ENCODE measurements at places on chromosomes 1 and 21.

DNA sequence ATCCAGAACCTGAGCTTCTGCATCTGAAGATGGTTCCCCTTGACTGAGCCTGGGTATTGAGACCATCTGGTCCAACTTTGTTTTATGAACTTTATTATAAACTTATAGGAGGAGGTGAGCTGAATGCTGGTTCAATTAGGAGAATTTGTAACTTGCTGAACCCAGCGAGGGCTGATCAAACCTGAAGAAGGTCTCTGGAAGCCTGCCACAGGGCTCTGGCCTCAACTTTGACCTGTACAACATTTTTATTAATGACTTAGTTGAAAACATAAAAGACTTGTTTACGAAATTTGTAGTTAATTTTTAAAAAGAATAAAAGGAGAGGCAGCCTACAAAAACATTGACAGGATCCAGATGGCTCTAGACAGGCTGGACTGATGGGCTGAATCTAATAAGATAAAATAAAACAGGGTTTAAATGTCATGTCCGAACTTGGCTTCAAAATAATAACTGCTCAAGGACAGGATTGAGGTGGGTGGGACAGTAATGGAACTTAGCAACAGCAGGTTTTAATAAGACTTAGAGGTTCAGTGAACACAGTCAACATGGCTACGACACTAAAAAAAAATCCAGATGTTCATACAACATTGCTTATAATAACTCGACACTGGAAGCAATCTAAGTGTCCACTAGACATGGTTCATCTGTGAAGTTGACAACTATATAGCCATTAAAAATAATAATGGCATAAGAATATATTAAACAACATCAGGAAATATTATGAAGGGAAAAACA lies 53.4 kb upstream of the GJB5 start:
- no peak for DNase-seq

DNA sequence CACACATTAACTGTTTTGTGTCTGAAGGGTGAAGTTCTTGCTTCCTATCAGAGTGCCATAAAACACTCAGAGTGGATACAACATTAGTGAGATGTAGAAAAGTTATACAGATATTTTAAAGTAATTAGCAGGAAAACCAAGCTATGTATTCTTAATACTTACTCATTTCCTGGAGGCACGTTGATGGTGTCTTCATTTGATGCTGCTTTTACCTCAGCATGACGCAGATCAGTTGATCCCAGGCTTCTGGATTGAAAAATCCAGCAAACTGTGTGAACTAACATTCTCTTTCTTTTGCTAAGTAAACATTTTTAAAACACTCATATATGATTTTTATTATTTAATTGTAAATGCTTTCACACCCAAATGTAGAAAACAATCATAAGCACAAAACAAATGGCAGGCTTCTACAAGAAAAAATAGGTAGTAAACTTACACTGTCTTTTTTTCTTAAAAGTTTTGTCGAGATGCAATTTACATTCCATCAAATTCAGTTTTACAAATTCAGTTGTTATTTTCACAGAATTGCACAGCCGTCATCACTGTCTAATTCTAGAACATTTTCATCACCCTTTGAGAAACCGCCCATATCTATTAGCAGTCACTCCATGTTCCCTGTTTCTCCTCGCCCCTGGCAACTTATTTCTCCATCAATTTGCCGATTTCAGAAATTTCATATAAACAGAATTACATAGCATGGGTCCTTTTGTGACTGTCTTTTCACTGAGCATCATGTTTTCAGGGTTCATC lies 198.9 kb downstream of the LRRC7 start:
- no peak for DNase-seq

- no peak for DNase-seq
Observed at GRCh38 chr1:233347338-233347737, 19.8 kb downstream of the MAP3K21 start.

DNA sequence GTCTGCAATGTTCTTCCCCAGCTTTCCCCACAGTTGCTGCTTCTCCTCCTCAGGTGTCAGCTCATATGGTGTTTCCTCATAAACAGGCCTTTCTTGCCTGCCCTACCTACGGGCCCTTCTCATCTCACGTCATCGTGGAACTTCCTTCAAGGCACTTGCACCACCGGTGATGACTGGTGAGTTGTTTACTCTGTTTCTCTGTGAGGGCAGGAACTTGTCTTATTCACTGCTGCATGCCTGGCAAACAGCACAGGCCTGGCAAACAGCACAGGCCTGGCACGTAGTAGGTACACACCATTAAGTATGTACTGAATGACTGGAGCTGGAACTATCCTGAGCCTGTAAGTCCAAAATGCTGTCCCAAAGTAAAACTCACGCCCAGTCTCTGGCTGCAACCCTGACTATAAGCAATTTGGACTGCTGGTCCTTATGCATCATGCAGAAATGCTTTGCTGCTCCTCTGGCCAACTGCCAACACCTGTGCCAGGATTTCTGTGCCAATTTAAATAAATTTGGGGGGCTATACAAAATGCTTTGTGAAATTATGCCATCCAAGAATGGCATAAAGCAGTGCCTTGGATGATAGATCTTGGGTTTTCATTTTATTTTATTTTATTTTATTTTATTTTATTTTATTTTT lies 25.7 kb downstream of the STK40 start:
- DNase-seq, result no peak

- DNase-seq, result no peak
Observed at GRCh38 chr1:231699784-231700183, 73.2 kb downstream of the DISC1 start.

DNA sequence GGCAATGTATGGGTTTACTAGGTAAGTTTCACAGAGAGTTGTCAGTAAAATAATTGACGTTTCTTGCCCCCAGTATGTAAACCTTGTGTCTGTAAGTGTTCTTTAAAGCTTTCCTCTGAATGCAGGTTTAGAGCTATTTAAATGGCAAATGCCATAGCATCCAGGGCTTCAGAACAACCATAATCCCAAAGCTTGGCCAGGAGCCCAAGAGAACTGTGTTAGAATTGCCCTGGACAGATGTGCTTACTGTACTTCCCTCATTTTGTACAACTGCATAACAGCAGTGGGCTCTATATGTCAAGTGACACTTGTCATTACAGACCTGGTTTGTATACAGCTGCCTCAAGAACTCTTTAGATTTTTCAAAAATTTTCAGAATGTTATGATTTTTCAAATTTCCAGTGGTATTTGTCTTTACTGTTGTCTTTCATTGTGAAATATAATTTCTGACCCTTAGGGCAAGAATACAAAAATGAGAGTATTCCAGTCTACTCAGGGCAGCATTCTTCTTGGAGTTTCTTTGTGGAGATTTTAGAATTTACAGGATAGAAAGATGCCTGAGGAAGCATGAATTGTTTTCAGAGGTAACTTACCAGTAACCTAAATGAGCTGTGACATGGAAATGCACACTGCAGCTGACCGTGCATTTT lies 136.9 kb upstream of the L1TD1 start:
- no peak for DNase-seq

- DNase-seq, result no peak
Observed at GRCh38 chr1:190243056-190243455, 234.6 kb downstream of the BRINP3 start.

- no peak for DNase-seq
Observed at GRCh38 chr1:83060221-83060620, 938.7 kb downstream of the TTLL7 start.

DNA sequence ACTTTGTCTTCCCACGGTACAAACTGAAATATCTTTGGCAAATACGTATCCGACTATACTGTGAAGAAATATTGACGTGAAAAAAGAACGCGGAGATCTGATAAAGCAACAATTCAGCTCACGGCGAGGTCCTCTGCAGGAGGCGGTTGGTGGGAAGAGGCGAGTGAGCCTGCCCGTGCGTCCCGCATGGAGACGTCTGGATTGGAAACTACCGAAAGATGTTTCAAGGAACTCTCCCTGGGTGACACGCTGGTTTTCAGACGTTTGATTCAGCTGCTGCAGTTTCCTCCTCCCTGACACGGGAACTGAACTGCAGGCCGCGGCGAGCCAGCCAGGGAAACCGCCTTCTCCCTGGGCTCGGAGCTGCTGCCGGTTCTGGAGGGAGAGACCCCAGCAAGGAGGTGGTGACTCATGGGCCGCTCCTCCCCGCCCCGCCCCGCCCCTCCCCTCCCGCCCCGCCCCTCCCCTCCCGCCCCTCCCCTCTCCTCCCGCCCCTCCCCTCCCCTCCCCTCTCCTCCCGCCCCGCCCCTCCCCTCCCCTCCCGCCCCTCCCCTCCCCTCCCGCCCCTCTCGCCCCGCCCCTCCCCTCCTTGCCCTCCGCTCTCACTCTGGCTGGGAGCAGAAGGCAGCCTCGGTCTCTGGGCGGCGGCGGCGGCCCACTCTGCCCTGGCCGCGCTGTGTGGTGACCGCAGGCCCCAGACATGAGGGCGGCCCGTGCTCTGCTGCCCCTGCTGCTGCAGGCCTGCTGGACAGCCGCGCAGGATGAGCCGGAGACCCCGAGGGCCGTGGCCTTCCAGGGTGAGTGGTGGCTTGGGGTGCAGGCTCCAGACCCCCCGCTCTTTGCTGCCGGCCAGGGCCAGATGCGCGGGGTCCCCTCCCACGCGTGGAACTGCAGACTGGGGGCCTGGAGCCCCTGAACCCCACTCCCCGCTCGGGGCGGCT lies at the start of gene COL6A1:
COL6A1 (plus strand) TSS at position 620 of the 941 bp plus-strand sequence; CDS start at position 701, 81 bp downstream.
- DNase-seq, result peak; percentile 38

DNA sequence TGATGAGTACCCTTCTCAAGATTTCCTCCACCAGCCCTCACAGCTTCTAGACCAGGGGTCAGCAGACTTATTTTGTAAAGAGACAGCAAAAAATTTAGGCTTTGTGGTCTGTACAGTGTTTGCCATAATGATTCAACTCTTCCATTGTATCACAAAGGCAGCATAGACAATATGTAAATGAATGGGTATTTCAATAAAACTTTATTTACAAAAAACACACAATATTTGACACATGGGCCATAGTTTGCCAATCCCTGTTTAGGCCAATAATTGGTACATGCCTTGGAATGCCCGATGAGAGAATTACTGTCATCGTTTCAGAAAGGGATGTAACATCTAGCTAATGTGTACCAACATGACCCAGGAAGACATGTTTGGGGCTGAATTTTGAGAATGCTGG lies 178.9 kb upstream of the GALNT2 start:
- DNase-seq, result no peak

DNA sequence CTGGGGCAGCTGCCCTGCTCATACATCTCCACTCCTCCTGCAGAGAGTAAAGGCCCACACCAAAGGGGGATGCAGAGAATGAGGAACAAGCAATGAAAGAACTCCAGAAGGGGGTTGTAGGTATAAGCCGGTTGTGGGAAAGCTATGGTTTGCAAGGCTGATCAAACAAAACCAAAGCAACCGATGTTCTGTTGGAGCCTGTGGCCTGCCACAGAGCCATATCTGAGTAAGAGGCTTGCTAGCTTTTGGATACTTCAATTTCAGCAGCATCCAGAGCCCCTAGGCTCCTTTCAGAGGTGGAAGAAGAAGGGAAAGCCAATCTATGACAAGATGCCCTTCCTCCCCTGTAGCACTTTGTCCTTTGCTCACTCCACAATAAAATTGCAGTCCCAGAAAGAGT lies 163.2 kb downstream of the RRAGC start:
- DNase-seq, result no peak

- DNase-seq, result no peak
Observed at GRCh38 chr1:164567774-164568173, 8.8 kb downstream of the PBX1 start.

DNA sequence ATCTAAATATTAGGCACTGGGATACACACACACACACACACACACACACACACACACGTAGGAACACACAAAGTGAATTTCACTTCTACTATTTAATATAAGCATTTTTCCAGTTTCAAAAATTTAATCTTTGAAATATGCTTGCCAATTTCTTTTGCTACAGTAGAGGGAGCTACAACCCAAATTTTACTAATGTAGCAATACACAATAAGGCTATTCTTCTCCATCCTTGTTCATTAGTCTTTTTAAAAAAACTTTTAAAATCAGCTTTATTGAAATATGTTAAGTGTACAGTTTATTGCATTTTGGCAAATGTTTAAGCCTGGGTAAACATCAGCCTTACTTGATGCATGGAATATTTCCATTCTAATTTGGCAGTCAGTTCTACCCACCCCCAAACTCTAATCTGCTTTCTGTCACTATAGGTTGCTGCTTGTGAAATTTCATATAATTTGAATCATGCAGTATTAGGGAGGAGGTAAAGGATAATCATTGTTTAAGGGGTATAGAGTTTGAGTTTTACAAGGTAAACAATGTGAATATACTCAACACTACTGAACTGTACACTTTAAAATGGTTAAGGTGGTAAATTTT lies 93.0 kb upstream of the TENT5C start:
- DNase-seq, result no peak

DNA sequence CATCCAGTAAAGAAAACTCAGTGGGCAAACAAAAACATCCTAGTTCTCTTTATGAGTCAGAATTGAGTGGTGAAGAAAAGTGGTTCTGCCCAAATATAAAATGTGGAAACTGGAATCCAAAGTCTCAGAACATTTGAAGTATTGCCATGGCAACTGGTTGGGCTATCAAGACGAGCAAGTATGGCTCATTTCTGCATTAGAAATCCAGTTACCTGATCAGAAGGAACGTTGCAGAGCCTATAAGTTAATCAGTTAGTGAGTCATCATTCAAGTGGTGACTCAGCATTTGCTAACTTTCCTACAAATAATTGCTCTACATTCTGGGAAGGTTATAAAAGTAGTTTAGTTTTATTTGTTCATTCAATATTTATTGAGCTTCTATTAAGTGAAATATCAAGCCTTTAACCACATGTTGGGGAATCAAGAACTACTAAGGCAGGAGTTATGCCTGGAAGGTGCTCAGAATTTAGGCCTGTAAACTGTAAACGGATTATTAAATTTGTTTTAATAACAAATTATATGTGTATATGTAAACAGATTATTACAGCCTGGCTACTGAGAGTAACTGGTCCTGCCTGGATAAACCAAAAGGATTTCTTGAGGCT lies 104.3 kb downstream of the PAPPA2 start:
- DNase-seq, result no peak

GRCh38 chr21:46543306-46543705 lies 61.6 kb downstream of the S100B start:
- DNase-seq, result no peak

DNA sequence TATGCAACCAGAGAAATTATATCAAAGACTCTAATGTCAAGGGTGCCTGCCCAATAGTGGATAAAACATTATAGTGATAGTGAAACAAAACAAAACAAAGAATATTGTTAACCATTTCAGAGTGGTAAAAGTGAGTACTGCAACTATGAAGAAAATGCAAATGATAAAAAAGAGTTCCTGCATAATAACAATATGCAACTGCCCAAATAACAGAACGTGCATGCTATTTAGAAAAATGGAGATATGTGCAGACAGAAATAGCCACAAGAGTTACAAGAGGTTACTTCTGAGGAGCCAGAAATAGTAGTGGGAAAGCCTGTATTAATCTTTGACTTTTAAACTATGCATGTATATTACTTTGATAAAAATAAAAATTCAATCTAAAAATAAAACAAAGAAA lies 302.5 kb downstream of the NEGR1 start:
- DNase-seq, result no peak

- no peak for DNase-seq
Observed at GRCh38 chr1:11507309-11507708, 28.4 kb downstream of the DISP3 start.

- DNase-seq, result peak; percentile 72
Observed at GRCh38 chr1:5509664-5510452, 482.4 kb downstream of the NPHP4 start.

Data from effector memory CD8-positive, alpha-beta T cell (primary cell).